Thyroid gland (tissue), 4 donors: ENCODE measurements at places on chromosomes 13 and 19.

DNA sequence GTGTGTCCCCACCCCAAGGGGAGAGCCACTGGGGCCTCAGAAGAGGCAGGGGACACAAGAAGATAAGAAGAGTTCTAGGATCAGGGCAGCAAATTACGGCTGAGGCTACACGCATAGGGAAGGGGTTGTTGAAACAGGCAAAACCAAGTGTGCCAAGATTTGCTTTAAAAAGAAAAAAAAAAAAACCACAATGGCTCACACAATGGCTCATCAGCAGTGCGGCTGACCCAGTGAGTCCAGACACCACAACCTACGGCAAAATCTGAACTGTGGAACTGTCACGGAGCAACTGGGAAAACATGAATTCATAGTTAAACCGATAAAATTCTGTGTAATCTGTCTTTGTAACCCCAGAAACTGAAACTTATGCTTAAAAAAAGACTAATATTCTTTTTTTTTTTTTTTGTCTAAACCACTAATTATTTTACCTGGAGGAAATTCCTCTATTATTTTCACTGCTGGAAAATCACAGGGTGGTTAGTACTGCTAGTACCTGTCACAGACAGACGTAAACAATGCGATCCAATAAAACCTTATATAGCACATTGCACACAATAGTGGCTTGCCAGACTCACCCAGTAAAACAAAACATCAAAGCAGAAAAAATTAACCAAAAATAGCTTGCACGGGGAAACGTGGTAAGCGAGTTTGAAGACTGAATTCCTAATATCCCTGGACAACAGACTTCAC is 325.4 kb upstream of the TSHZ3 start:
- no peak for DNase-seq

DNA sequence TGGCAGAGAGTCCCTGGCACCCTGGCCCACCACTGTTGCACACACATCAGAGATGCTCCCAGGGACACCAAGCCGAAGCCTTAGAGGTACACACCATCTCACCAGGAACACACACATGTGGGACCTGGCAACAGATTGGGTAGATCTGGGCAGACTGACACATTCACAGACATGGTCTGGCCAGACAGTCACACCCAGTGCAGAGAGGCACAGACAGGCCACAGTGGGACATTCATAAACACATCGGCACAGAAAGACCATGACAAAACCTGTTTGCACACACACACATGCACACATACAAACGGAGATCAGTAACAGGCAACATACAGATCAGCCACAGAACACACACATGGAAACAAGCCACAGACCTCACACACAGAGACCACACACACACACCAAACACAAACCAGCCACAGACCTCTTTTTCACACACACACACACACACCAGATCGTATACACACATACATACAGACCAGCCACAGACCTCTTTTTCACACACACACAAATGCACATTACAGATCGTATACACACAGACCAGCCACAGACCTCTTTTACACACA is 6.3 kb upstream of the JUNB start:
- no peak for DNase-seq

- no peak for DNase-seq
Measured at GRCh38 chr13:33893559-33893958, 75.6 kb downstream of the RFC3 start.

DNA sequence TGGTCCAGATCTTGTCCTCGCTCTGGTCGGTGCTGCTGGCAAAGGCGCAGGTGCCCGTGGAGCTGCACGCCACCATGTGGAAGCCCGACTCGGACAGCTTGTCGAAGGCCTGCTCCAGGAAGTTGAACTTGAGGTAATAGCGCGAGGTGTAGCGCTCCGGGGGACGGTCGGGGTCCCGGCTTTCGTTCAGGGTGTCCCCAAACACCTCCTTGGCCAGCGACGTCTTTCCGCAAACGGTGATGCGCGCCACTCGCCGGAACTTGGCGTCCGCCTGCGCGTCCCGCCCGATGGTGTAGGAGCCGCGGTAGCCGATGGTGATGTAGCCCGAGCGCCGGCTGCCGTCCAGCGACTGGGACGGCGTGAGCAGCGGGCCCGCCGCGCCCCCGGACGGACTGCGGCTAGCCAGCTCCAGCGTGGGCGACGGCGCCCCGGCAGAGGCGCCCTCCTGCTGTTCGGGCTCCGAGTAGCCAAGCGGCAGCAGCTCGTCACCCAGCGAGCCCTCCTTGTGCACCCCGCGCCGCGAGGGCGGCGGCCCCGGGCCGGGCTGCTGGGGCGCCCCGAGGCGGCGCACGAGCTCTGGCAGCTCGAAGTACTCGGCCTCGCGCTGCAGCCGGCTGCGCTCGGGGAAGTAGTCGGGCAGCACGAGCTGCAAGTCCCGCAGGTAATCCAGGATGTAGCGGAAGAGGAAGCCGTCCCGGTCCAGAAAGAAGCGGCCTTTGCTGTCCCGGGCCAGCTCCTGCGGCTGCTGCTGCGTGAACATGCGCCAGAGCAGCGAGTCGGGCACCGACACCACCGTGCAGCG is 801 bp downstream of the KCTD12 start:
- peak; percentile 65 for DNase-seq

DNA sequence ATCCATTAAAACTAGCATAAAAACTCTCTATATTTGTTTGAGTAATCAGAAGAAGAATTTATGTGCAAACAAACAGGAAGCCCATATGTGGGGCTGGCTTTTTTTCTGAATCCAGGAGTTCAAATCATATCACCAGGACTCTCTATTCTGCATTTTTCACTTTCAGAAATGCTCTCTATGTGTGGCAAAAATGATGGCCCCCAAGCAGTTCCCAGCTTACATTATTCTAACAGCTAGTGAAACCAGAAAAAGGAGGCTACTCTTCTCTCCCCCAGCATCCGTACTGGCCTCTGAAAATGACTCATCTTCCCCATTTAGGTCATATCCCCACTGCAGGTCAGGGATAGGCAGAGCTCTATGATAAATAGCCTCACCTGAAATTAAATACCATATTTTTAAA is 20.4 kb downstream of the RBM26 start:
- no peak for DNase-seq

DNA sequence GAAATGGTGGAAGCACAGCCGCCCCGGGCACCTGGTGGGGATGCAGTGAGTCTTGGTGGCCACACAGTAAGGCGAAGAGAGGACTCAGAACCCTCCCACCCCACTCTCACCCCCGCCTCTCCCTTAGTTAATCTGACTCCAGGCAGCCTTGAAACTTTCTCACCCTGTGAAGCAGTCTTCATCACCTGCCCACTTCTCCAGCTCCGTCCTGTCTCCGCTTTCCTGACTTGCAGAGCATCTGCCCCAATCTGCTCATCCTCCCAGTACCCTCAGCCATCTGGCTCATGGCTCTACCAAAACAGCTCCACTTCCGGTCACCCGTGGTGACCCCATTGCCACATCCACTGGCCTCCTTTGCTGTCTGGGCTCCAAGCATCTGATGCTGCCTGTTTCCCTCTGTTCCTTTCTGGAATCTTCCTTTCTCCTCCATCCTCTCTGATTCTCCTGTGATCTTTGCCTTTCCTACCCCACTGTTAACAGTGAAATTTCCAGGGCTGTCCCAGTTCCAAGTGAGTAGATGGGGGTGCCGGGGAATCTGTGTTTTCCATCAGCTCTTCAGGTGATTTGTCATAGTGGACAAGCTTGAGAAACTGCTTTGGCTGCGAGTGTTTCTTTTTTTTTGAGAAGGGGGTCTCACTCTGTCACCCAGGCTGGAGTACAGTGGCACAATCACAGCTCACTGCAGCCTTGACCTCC is 4.3 kb downstream of the USF2 start:
- no peak for DNase-seq

DNA sequence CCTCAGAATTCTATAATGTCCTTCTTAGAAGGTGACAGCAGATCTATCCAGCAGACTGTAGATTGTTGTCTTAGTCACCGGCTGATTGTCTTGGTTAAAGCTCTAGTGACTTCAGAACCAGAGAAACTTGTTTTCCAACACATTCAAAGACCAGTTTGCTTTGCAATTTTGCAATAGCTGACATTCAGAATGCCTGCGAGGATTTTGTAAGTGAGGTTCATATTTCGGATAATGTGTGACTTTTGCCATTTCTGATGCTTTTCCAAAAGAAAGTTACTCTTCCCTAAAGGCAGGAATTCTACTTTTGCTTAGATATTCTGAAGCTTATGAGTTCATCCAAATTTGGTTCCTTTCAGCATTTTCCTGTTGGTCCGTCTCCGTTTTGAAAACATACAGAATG is 13.2 kb downstream of the SPINT2 start:
- no peak for DNase-seq

- no peak for DNase-seq
Measured at GRCh38 chr19:53647350-53647749, 15.6 kb downstream of the DPRX start.

- DNase-seq, result no peak
Measured at GRCh38 chr13:45776748-45777147, 74.6 kb downstream of the CBY2 start.

- DNase-seq, result no peak
Measured at GRCh38 chr19:19278315-19278714, 5.2 kb upstream of the TM6SF2 start.

DNA sequence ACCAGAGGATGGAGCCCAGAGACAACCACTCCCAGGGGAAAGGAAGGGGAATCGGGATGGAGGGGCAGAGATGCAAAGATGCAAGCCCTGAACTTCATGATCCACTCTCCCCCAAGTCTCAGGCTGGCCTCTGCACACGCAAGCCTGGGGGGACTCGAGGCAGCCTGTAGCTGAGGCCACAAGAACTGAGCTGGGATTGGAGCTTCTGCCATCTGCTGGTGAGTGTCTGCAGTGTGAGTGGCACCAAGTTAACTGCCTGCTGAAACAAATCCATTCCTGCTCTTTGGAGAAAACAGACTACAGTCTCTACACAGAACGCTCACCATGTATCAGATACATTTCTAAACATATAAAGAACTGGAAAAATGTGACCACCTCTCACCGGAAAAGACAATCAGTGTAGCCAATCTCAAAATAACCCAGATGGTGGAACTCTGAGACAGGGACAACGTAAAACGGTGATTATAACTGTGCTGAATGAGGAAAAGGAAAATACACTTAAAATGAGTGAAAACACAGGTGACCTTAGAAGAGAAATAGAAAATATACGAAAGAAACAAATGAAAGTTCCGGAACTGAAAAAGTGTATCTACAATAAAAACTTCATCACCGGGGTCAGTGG is 62.1 kb downstream of the KLF2 start:
- peak; percentile 47 for DNase-seq

GRCh38 chr19:46049597-46049996 is 8.8 kb upstream of the IGFL4 start:
- peak; percentile 31 for DNase-seq

DNA sequence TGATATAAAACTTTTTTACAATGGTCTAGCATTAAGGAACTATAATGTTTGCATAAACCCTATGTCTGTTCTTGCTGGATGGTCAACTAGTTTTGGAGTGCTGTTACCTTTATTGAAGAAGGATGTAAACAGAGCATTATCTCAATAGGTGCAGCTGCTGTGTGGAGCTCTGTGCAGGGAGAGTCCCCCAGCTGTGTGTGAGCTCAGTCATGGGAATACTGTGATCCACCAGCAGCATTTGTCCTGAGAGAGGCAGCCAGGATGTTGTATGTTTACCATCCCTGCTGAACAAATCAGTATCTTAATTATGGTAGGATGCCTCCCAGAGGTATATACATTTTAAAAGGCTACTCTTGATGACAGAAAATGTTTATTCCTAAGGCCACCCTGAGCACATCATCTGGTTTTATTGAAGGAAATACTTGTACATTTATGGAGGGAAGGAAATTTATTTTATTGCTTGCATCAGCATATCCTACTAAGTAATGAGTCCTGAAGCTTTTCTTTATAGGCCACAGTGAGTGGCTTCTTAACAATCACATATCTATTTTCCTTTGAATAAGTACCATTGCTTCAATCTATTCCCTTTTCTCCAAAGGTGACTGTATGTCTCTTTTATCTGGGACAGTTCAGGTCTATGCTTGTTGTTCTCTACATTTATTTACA is 11.7 kb downstream of the RAP2A start:
- DNase-seq, result no peak

- DNase-seq, result no peak
Measured at GRCh38 chr13:33326246-33326645, 40.7 kb upstream of the STARD13 start.

DNA sequence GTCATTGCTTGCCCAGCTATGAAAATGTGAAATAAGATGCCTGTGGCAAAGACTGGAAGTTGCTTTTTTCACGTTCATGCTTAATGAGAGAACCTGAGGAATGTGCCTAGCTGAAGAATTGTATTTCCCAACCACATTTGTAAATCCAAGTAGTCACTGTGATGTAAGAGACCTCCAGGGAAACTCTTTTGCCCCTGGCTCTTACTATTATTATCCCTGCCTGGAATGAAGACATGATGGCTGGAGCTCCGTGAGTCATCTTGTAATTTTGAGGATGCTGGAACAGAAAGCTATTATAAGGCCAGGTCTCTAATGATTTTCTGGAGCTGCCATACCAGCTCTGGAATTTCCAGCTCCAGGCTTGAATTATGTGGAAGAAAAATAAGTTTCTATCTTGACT is 894.3 kb downstream of the DIAPH3 start:
- DNase-seq, result no peak

GRCh38 chr19:12580180-12580694 is 29.0 kb upstream of the ZNF564 start:
- no peak for DNase-seq

- DNase-seq, result peak; percentile 85
Measured at GRCh38 chr13:24270639-24271141, 38.7 kb upstream of the C1QTNF9 start.

GRCh38 chr19:17966550-17967256 is at the start of gene KCNN1:
KCNN1 (plus strand) TSS chr19:17967107; CDS start chr19:17973889, 6,782 bp downstream.
- DNase-seq, result no peak

DNA sequence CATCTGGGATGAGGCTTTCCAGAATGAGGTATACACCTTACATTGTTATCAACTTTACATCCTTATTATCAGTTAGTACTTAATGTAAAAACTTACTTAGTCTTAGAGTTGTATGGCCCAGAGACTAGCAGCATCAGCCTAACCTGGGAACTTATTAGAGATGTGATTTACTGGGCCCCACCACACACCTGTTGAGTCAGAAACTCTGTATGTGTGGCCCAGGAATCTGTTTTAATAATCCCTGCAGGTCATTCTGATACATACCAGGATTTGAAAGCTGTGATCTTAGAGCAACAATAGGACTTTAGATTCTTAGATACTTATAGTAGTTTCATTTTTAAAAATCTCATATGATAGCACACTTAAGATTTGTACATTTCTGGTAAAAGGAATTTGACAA is 17.4 kb downstream of the FNDC3A start:
- DNase-seq, result no peak

GRCh38 chr19:18292810-18293641 is 11.6 kb upstream of the JUND start:
- DNase-seq, result peak; percentile 75

DNA sequence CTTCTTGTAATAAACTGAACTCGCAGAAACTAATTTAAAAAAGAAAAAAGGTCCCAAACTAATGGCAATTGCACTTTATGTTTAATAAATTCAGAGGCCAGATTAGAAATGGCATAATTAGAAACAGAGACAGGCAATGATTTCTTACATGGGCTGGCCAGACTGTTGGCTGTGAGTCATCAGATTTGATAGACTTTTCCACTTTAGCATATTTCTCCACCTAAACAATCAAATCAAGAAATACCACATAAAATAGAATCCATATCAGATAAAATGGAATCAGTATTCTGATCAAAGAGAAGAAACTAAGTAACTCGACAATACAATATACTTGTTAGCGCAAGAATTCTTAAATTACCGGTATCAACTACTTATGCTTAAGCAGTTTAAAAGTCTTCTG is 29.0 kb downstream of the EXOSC8 start:
- no peak for DNase-seq

- DNase-seq, result no peak
Measured at GRCh38 chr13:113041896-113042295, 63.7 kb upstream of the F7 start.

- DNase-seq, result no peak
Measured at GRCh38 chr19:13089139-13089856, 13.4 kb downstream of the LYL1 start.
